ENCODE measurements at places on chromosomes 1 and 21.

GRCh38 chr1:62247391-62248168 lies 52.9 kb downstream of the L1TD1 start:
- no peak for DNase-seq

GRCh38 chr1:227449741-227450441 lies 113.5 kb upstream of the ZNF678 start:
- no peak for DNase-seq

DNA sequence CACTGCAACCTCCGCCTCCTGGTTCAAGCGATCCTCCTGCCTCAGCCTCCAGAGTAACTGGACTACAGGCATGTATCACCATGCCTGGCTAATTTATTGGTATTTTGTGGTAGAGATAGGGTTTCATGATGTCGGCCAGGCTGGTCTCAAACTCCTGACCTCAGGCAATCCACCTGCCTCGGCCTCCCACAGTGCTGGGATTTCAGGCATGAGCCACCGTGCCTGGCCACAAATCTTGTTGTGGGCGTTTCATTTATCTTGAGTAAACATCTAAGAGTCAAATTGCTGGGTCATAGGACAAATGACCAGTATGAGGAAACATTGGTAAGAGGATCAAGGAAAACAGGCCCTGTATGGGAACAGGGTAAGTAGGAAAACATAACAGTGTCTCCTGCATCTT lies 17.9 kb downstream of the TMEM200B start:
- DNase-seq, result no peak

GRCh38 chr1:51969038-51969705 lies 21.3 kb downstream of the RAB3B start:
- DNase-seq, result no peak

- no peak for DNase-seq
These were observed 25.1 kb upstream of the HTR1D start for GRCh38 chr1:23242414-23242813.

DNA sequence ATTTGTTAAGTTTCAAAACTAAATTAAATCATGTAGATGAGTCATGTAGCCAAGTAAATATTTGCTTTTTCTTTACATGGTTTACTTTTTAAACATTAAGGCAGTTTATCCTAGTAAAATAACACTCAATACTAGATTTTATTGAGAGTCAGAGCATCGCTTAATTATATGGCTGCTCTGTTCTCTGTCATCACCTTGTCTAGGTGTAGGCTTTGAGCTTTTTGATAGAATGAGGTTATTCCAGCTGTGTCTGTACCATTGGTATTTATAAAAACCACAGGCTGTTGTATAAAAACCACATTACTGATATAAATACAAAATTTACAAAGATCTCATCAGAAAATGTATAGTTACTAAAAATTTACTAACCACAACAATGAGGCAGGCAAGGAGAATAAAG lies 42.5 kb upstream of the GPR52 start:
- no peak for DNase-seq

DNA sequence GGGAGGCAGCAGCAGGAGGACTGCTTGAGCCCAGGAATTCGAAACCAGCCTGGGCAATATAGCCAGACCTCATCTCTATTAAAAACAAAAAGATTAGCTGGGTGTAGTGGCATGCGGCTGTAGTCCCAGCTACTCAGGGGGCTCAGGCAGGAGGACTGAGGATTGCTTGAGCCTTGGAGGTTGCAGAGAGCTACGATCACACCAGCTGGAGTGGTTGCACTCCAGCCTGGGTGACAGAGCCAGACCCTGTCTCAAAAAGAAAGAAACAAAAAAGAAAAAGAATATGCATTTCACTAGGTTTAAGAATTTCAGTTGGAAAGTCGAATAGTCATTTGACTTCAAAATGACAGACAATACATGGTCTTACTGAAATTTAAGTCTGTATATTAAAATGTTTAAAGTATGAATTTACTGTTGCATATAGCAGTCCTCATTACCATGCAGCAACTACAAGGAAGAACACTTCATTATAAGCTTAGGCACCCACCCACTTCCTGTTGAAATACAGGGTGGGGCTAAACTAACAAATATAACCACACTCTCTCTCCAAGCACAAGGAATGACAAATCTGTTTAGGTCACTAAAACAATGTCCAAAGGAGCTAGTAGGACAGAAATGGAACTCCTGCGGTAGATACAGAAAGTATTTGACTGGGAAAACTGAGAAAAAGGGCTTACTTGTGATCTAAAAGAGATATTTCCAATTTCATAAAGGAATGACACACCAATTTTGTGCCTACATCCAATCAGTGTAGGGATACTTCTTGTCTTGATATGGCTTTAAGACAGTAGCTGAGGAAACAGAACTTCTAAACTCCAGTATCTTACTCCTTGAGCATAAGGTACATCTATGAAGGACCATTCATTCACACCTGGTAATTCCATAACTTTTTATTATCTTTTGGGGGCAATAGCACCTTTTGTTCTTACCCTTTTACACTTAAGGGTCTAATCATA lies 44.1 kb downstream of the GPR3 start:
- no peak for DNase-seq

DNA sequence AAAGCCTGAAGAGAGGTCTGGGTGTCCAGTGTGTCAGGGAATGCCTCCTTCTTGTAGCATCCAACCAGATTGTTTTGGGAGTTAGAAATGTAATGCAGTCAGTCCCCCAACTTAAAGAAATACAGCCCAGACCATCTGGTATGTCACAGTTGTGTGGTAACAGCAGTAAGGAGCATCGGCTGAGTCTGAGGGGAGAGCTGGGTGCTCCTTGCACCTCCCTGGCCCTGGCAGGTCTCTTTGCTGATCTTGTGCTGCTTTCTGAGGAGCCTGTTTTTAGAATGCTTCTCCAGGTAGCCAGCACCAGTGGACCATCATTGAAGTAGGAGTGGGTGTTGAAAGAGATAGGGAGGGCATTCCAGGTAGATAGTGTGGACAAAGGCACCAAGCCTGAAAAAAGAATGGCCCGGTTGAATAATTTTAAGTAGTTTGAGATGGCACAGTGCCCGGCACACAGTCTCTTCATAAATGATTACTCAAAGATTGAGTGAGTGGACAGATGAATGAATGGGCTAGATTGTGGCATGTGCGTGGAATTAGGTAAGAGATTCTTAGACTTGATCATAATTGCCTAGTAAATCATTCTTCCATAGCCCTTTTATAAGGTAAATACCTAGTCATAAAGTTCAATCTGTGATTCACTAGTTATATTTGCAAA lies 46.5 kb downstream of the LAMC1 start:
- DNase-seq, result no peak

GRCh38 chr1:156409439-156409838 lies 40.4 kb downstream of the RHBG start:
- DNase-seq, result no peak

GRCh38 chr1:243311809-243312208 lies 56.0 kb downstream of the SDCCAG8 start:
- DNase-seq, result no peak

DNA sequence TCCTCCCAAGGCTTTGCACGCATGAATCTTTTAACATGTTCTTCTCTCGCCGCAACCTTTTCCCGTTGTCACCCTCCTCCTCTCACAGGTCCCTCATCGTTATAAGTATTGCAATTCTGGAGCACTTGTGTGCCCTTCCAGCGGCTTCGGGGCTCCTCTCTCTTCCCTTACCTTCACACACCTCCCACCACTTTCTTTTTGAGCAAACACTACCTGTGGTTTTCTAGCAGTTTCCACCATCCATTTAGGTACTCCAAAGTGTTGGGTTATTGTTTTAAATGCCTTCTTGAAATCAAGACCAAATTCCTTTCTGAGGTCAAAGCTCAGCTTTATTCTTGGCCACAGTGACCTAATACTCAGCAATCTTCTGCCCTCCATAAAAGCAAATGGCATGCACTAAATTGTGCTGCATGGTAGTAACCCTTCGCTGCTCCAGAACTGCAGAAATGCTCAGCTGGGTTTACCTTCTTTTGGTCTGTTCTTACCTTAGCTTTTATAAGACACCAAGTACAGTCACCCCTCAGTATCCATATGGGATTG lies 472.4 kb downstream of the SETD4 start:
- DNase-seq, result no peak

- no peak for DNase-seq
These were observed 17.6 kb downstream of the NOS1AP start for GRCh38 chr1:162087111-162087510.

DNA sequence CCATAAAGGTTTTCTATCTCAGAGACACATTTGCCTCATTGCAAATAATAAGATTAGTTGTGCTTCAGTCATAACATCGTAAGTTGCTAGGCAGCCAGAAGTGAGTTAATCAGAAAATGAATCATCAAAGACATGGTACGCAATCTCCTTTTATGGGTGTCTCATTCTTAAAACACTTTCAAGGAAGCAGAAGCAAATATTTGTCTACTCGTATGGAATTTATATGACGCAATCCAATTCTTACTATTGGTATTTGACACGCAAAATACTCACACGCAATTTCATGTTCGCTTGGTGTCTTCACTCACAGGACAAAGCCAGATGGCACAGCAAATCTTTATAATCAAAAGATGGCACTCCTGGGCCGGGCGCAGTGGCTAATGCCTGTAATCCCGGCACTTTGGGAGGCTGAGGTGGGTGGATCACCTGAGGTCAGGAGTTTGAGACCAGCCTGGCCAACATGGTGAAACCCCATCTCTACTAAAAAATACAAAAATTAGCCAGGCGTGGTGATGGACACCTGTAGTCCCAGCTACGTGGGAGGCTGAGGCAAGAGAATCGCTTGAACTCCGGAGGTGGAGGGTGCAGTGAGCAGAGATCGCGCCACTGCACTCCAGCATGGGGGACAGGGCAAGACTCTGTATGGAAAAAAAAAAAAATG lies 56.4 kb downstream of the HLCS start:
- no peak for DNase-seq

DNA sequence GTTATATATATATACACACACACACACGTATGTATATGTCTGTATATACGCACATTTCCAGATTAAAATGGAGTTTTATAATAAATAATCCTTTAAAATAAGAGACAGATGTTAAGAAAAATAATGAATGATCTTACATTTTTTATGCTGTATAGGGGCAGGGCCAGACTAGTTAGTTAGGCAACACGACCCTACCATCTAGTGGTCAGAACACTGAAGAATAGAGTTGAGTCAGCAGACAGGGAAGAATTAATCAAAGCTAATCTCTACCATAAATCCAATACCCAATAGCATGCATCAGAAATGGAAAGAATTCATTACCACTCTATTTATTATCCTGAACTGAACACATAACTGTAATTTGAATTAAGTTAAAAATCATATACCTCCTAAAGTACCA lies 156.7 kb downstream of the BRINP3 start:
- DNase-seq, result peak; percentile 47

DNA sequence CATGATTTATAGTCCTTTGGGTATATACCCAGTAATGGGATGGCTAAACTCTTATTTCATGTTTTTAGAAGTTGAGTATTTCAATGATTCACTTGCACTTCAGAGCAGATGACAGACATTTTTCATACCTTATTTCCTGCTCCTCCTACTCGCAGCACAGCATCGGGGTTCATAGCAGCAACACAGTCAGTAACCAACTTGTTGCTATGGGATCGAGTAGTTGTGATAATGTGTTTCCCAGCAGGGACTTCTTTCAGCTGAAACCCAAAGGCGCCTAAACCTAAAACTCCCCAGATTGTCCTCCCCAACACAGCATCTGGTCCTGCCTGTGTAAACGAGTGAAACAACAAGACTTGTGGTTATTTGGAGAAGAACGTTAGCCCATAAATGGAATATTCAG lies 16.3 kb upstream of the EPRS1 start:
- DNase-seq, result no peak

GRCh38 chr1:208595236-208595635 lies 351.1 kb upstream of the PLXNA2 start:
- DNase-seq, result no peak

- no peak for DNase-seq
These were observed 19.9 kb downstream of the SYDE2 start for GRCh38 chr1:85180869-85181268.

DNA sequence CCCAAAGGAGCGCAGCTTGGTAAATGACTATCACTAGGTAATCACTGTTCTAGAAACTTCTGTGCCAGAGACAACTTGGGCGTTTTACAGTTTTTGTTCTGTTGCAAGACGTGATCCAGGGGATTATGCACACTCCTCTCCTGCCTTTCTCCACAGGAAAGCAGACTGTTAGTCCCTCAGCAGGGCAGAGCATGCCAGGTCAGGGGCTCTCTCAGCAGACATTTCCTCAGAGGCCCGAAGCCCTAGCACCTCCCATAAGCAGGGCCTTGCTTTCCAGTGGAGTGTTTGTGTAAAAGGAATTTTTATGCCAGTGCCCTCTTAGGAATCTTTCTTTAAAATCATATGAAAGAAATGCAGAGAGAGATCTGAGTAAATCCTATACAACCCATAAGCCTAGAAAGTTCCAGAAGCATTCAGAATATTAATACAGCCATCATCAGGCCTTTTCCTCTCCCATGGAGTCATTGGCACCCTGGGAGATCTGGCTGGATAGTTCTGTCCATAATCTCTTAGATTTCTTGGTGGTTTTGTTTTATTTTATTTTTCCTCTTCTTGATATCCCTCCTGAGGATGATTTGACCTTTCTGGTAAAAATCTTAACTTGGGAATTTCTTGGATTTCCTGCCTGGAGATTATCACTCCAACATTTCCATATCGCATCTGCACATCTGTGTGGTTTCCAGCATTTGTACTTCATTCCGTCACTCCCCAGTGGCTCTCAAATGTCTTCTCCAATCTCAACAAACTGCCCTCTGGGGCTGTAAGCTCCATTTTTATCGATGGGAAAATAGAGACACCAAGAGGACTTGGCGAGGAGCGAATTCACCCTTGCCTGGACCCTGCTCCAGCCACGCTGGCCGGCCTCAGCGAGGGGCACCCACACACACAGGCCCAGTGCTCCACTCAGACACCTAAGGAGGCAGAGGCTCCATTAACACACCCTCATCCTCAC lies 116.1 kb downstream of the PSMG1 start:
- DNase-seq, result no peak

DNA sequence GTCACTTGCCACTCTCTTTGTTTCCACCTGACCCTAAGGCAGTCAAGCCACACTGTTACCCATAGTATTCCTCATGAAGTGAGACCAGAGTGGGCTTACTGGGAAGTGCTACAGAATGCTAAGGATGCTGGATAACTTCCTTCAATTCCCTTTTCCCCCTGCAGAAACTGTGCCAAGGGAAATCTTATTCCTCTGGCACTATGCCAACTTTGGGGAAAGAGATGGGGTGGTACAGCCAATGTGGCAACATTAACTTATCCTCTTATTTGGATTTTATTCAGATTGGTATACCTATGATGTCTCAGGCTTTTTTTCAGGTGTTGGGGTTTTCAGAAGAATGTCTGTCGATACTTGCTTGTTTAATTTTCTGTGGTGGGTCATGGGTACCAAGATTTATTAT lies 599.4 kb upstream of the PBX1 start:
- DNase-seq, result no peak

DNA sequence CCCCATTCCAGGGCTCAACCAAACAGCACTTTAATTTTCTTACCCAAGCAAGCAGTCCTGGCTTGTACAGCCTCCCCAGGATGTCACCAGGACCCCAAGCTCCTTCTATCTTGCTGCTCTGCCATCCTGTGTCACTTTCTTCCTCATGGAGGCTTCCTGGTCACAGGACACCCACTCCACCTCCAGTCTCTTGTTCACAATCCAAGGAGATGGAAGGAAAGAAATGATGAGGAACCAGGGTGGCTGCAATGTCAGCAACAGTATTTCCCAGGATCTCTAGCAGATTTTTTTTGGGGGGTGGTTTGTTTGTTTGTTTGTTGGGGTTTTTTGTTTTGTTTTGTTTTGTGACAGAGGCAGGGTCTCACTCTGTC lies 58.9 kb downstream of the RIPK4 start:
- DNase-seq, result no peak

GRCh38 chr21:35019631-35020032 lies 29.5 kb downstream of the RUNX1 start:
- no peak for DNase-seq

- no peak for DNase-seq
These were observed 5.4 kb downstream of the CELF3 start for GRCh38 chr1:151711044-151711800.

All from NCI-H446 treated with DMSO at 0.1 percent for 48 hours (cell line).